Stimulated activated CD8-positive, alpha-beta memory T cell treated with anti-CD3 and anti-CD28 coated beads, Interleukin-4, amount 100 ng/mL, for 24 hours (primary cell): ENCODE measurements at places on chromosomes 1 and 21.

DNA sequence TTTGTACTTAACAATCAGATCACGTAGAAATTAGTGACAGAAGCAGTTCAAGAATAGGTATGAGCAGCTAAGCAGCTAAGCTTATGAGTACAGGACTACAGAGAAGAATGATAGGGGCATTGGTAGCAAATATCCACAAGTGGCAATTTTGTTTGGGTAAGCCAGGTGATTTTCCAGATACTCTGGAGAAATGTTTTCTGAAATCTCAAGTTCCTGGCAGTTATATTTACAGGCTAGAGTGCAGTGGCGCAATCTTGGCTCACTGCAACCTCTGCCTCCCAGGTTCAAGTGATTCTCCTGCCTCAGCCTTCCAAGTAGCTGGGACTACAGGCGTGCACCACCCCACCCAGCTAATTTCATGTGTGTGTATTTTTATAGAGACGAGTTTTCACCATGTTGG is 55.1 kb downstream of the ARID4B start:
- DNase-seq: no peak

GRCh38 chr1:35171579-35171978 is 21.4 kb downstream of the SFPQ start:
- DNase-seq: no peak

GRCh38 chr1:205570173-205570501 is 61.7 kb downstream of the ELK4 start:
- no peak for DNase-seq

GRCh38 chr1:234849832-234850231 is 239.9 kb upstream of the IRF2BP2 start:
- no peak for DNase-seq

GRCh38 chr1:234696148-234696576 is 86.2 kb upstream of the IRF2BP2 start:
- DNase-seq: no peak

DNA sequence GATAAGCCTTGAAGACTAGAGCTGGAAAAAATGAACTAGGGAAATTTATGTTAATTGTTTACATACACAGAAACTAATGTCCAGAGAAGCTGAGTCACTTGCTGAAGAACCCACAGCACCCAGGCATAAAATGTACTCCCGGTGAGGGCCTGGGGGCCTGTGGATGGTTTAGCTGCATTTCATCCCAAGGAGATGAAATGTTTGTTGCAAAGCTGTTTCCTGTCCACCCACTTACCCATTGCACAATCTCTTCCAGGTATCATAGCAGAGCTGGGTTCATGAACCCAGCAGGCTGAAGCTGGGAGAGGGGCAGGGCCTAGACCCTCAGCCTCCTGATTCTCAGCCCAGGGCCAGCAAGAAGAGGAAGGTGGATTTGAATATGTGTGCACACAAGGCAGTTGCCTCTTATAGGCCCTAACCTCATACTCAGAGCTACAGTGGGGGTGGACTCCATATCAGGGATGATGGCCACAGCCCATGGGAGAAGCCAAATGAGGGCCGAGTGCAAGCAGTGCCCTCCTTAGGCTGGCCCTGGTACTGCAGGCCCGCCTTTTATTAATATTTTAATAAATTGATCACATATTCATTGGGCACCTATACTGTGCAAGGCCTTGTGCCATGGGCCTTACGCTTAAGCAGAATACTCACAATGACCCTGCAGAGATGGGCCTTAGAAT is 110.8 kb downstream of the LACTBL1 start:
- no peak for DNase-seq

- DNase-seq: no peak
Measured at GRCh38 chr1:150273311-150273710, 721 bp downstream of the C1orf54 start.

DNA sequence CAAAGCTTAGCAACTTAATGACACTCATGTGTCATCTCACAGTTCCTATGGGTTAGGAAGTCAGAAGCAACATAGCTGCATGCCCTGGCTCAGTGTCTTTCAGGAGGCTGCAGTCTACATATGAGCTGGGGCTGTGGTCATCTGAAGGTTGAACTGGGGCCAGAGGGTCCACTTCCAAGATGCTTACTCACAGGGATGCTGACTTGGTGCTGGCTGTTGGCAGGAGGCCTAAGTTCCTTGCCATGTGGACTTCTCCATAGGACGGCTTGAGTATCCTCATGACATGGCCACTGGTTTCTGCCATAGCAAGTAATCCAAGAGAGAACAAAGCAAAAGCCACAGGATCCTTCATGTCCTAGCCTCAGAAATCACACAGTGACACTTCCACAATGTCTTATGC is 12.1 kb upstream of the FAM43B start:
- DNase-seq: no peak

DNA sequence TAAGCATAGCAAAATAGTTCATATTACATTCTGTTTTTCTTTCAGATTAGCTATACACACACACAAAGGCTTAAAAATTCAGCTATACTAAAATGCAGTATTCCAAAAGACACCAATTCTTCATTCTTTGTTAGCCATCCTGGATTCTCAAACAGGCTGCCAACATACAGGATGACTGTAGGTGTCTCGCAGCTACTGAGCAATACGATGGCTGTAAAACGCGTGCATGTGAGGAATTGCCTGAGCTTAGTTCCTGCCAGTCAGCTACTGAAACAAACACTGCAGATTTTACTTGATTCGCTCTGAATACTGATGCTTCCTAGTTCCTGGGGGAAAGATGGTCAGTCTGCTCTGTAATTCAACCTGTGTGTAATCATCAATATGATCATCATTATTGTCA is 24.7 kb upstream of the HMGN1 start:
- no peak for DNase-seq

DNA sequence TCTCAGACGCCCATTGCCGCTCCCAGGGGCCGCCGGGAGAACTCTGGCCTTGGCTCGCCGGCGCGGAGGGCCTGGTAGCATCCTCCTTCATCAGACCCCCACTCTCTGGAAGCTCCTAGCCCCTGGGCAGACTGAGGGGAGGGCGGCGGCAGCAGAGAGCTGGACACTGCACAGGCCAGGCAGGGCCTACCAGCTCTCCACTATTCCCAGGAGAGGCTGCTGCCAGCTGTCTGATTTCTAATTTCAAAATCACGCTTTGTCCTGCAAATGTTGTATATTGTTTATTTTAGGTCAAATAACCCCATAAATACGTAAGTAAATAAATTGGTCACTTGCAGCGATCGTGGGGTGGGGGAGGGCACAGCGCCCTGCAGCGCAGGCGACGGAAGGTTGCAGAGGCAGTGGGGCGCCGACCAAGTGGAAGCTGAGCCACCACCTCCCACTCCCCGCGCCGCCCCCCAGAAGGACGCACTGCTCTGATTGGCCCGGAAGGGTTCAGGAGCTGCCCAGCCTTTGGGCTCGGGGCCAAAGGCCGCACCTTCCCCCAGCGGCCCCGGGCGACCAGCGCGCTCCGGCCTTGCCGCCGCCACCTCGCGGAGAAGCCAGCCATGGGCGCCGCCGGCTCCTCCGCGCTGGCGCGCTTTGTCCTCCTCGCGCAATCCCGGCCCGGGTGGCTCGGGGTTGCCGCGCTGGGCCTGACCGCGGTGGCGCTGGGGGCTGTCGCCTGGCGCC is at the start of gene MTARC1:
TSS of gene MTARC1 (plus strand) at position 577 of the 732 bp plus-strand sequence. CDS start at position 609, 32 bp downstream.
- DNase-seq: no peak

DNA sequence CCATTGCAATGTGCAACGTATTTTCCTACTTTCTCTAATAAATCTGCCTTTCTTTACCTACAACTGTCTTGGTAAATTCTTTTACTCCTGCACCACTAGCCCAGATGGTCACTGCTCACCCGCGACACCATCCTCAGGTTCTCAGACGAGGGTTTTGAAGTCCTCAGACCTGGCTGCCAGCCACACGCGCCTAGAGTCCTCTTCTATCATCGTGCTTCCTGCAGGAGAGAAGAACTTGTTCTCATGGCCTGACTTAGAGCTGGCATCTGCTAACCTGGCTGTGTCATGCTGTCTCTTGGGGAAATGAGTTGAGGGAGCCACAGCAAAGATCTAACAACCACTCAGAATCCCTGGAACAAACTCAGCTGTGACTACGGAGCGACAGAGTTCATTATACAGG is 30.3 kb upstream of the PGBD5 start:
- no peak for DNase-seq

GRCh38 chr1:228469413-228470162 is 17.6 kb upstream of the RNF187 start:
- no peak for DNase-seq

- no peak for DNase-seq
Measured at GRCh38 chr1:14735841-14736240, 137.4 kb downstream of the KAZN start.

GRCh38 chr21:41865002-41865777 is 14.0 kb downstream of the PRDM15 start:
- no peak for DNase-seq

DNA sequence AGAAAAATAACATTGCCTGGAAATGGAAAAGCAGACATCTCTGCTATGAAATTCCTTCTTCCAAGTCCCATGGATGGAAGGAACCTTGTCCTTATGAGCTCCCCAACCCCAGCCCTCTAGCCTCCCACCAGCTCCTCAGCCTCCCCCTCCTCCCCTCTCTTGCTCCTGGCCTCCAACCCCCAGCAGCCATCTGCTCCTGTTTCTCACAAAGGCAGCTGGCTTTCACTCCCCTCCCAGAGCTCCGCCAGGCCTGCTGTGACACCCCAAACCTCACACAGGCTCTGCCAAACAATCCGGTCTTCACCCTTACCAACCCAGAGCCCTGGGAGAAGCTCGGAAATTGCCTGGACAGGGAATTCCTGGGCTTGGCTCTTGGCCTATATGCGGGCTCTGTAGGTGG is 69.2 kb downstream of the KLHDC7A start:
- no peak for DNase-seq

DNA sequence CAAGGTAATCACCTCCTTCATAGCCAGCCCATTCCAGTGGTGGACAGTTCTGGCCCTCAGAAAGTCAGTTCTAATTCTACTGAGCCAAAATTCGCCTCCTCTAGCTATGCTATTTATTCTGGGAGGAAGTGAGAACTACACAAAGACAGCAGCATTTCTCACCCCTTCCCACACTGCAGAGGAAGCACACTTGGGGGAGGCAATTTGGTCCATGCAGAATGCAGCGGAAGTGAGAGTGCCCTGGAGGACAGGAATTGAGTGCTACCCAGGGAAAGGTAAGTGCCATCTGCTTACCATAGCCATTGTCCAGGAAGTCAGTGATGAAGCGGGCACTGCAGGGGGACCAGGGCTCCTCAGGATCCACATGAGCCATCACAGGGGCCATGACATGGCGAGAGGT is 3.7 kb downstream of the ADAMTS4 start:
- no peak for DNase-seq

- no peak for DNase-seq
Measured at GRCh38 chr1:8570465-8570864, 247.0 kb downstream of the RERE start.

GRCh38 chr21:41240040-41240439 is 72.1 kb downstream of the BACE2 start:
- DNase-seq: no peak

GRCh38 chr1:12433323-12434053 is 184.5 kb downstream of the DHRS3 start:
- DNase-seq: no peak

- no peak for DNase-seq
Measured at GRCh38 chr1:198151688-198152087, 5.1 kb upstream of the NEK7 start.

DNA sequence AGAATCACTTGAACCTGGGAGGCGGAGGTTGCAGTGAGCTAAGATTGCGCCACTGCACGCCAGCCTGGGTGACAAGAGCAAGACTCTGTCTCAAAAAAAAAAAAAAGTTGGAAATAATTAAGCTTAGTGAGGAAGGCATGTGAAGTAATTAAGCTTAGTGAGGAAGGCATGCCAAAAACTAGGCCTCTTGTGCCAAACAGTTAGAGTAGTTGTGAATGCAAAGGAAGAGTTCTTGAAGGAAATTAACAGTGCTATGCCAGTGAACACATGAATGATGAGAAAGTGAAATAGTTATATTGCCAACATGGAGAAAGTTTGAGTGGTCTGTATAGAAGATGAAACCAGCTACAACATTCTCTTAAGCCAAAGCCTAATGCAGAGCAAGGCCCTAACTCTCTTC is 85.0 kb downstream of the MAN1A2 start:
- DNase-seq: no peak

- no peak for DNase-seq
Measured at GRCh38 chr1:179145521-179145920, 63.7 kb downstream of the TOR3A start.

DNA sequence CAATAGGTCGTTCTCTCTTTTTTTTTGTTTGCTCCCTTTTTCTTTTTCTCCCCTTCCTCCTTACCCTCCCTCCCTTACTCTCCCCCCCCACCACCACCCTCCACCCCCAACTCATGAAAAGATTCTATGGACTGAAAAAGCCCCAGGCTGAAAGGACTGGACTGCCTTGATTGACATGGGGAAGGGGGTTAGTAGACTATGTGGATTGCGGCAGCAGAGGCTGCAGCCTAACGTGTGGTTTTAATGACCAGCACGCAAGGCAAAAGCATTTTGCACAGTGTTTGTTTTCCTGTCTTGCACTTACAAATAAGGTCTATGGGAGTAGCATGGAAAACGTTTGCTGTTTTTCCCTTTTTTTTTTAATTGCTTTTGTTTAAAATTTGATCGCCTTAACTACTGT is 5.5 kb downstream of the ZBTB18 start:
- no peak for DNase-seq

- DNase-seq: no peak
Measured at GRCh38 chr1:74470251-74470650, 42.2 kb downstream of the LRRC53 start.

GRCh38 chr1:74812180-74812541 is 79.2 kb downstream of the TYW3 start:
- no peak for DNase-seq

- DNase-seq: no peak
Measured at GRCh38 chr1:27528818-27529703, 39.1 kb upstream of the WASF2 start.

DNA sequence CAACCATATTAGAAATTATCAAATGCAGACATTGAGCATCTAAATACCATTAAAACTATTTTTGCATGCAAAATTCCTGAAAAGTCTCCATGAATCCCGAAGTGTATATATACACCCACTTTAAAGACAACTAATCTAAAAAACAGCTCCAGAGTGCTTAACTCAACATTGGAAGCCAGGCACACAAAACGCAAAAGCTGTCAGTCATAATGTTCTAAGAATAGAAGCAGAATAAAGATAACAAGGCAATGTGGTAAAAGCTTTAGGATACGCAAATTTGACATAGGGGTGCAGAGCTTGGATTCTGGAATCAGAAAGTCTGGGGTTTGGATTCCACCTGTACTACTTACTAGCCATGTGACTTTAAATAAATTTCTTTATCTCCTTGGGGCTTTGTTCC is 62.5 kb downstream of the SMYD3 start:
- no peak for DNase-seq
